ENCODE measurements at places on chromosomes 5 and 9.
A peak's percentile ranks its signal among the peaks of the same experiment; 100 is the strongest.

- peak; percentile 41 for DNase-seq
Observed at GRCh38 chr5:15550502-15551112, 50.6 kb downstream of the FBXL7 start.

DNA sequence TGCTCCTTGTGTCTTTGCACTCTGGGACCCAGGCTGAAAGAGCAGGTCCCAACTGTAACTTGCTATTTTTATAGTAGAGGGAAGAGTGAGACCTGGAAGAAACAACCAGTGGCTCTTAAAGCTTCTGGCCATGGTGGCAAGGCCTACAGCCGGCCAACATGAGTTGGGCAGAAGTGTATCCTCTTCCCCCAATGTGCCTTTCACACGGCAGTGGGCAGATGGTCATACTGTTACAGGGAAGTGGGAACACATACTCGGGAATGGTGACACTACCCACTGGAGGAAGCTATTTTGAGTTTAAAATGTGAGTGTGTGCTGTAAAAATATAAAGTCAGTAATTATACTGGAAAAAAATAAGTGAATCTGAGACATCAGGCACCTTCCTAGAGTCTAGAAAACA, 116.0 kb downstream of the MVB12B start:
- no peak for DNase-seq

- peak; percentile 56 for DNase-seq
Observed at GRCh38 chr5:167943343-167943742, 348.1 kb upstream of the WWC1 start.

- DNase-seq = no peak
Observed at GRCh38 chr5:124231230-124231629, 515.2 kb downstream of the ZNF608 start.

DNA sequence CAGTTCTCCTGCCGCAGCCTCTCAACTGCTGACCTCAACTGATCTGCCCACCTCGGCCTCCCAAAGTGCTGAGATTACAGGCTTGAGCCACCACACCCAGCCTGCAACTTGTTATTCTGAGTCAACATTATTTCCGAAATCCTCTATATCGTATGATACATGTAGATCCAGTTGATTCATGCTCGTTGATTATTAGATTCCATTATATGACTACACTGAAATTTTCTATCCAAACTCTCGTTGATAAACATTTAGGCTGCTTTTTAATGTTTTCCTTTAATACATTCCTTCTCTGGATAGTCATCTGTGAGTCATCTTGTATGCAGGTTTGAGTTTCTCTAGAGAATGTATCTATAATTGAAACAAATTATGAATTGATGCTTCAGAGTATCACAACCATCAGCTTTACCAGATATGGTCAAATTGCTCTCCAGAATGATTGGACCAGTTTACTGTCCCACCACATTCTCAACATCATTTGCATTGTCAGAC, 4.1 kb downstream of the CDK7 start:
- DNase-seq = peak; percentile 89

GRCh38 chr9:112670991-112671625, 46.8 kb downstream of the INIP start:
- DNase-seq = no peak

GRCh38 chr5:170538096-170538465, 34.3 kb downstream of the KCNIP1 start:
- no peak for DNase-seq

DNA sequence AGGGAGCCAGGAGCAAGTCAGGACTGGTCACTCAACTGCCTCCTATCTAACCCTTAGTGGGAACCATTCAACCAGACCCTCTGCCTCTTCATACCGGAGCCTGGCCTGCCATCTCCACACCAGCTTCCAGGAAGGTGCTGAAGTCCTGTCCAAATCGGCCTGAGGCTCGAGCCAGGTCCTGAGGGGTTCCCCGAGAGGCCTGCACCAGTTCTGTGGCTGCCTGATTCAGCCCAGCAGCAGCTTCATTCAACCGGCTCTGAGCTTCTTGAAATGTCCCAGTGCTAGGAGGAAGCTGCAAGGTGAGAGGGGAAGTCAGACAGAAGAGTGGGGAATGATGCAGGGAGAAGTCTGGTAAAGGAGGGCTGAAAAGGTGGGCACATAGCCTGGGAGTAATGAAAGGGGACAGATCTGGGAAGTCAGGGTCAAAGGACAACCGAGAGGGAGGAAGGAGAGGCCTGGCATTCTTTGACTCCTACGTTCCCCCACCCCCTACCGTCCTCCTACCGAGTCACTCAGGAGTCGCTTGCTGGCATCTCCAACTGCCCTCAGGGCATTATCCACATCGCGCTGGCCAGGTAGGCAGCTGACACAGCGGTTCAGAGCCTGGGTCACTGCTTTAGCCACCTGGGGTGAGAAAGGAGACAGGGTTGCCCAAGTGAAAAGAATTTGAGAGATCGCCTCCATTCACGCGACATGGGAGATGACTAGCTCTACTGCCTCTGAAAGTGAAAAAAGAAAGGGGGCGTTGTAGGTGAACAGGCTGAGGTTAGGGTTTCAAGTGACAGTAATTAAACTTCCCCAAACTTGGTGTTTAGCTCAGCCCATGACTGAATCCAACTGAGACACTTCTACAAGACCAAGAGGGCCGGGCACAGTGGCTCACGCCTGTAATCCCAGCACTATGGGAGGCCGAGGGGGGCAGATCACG, 20.2 kb downstream of the TLN1 start:
- no peak for DNase-seq

- DNase-seq = no peak
Observed at GRCh38 chr9:111953444-111953843, 56.8 kb downstream of the UGCG start.

DNA sequence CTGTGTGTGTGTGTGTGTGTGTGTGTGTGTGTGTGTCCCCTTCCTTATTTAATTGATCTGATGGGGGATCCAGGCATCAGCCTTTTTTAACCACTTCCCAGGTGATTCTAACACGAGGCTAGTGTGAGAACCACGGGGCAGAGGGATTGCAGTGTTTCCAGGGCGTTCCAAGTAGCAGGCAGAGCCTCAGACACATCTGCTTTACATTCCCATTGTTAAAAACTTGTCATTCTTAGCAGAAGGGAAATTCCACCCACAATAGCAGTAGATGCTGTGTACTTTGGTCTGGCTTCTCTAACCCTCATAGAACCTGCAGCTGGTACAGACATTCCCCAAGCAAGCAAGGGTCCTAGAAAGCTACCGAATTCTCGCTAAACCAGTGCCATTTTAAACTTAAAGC, 81.9 kb upstream of the SLC30A5 start:
- DNase-seq = no peak

DNA sequence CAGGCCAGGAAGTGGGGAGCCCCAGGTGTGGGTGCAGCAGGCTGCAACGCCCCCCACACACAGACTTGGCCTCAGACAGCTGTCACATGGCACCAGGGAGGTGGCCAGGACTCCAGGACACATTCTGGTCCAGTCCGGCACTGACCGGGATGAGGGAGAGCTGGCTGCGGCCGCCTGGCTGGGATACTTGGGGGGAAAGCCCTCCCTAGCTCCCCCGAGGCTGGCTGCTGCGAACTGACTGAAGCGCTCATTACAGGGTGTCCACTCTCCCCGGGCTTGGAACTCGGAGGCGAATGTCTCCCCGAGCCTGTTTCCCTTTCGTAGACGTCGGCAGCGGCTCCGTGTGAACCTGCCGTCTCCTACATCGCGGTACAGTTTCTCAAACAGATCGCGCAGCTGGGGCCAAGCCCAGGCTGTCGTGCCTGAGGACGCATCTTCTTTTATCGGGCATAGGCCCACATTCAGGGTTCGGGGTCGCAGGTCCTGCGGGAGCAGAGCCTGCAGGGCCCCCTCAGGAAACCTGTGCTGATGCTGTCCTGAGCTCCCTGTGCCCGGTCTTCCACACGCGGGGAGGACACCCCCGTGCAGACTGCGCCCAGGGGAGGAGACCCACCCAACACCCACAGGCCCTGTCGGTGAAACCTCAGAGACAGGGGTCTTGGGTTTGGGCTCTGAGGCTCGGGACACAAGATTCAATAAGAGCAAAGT, 19.8 kb downstream of the NACC2 start:
- no peak for DNase-seq

- DNase-seq = no peak
Observed at GRCh38 chr5:103391659-103392058, 133.1 kb downstream of the MACIR start.

DNA sequence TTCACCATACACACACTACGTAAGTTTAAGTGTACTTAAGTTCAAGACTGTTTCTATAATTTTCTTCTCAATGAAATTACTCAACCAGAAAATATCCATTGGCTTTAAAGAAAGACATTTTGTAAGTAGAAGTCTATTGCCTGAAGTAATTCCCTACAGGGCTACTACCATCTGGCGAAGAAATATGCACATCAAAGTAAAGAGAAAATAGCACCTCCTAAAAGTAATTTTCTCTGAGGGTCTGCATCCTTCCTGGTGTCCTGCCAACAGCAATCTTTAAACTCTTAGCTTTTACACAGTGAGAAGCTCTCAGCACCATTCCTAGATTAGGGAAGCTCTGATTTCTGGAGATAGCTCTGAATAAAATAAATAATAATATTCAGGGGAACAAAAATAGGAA, 498.5 kb upstream of the TYRP1 start:
- DNase-seq = no peak

DNA sequence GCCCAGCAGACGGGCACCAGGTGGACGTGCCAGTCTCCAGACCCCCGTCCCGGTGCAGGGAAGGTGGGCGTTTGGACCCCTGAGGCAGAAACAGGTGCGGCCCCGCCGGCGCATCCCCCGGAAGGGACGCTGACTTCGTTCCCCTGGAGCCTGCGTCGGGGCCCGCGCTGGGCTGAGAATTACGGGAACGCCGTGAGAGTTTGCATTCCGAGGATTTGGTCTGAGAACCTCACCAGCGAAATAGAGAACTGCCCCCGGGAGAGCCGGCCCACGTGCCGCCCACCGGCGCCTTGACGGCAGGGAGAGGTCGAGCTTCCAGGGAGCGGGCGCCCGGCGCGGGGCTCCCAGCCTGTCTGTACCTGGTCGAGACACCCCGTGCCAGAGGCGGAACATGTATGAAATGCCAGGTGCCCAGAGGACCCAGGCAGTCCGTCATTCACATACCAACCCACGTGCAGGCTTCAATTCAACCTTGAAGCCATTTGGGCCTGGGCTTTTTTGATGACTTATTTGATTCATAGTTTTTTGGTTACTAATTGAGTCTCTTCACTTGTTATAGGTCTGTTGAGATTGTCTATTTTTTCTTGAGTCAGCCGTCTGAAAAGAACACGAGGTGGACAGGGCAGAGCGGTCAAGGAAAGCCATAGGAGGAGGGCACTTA, 877 bp upstream of the CAMSAP1 start:
- no peak for DNase-seq

- DNase-seq = no peak
Observed at GRCh38 chr9:37437010-37437409, 14.5 kb downstream of the GRHPR start.

DNA sequence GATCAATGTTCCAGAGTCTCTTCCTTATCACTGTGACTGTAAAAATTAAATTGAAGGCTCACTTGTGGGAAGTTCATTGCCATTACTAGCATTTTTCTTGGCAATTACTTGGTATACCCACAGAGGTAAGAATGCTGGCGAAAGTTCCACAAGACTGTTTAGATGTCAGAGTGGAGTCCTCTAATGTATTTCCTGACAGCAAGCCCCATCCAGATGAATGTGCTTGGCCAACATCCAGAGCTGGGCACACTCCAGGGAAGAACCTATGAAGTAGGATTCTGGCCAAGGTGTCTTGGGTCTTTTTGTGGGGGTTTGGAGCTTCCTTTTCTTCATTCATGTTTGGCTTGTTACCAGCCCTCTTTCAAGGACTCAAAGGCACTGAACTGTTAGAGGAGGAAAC, 473.6 kb downstream of the DMAC1 start:
- DNase-seq = peak; percentile 31

DNA sequence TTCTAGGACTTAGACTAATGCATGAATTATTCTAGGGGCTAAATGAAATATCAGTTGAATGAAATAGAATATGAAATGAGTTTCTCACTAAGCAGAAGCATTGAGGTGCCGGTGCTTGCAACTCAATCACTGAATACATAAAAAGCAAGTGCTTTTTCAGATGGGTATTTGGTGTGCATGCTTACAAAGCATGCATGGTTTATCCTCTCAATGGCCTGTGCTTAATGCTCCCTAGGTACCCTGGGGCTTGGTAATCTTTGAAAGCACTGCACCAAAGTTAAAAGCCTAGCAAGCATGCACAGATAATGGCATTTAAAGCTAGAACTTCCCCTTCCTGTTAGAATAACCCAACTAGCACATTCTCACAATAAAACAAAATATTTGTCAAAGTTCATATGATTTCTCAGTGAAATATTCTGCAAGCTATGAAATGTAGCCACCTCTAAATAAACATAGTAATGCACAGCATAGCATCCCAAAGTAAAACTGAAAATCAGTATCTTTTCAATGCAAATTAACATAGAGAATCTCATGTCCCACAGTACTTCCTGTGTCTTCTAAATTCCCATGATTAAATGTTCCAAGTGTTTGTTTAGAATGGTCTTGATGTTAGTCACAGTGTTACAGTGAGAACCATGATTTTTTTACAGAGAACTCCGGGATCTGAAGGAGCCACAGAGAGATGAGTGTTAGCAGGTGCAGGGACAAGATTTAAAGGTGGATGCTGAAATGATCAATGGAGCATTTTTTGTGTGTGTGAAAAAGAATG, 143.4 kb upstream of the CDH6 start:
- no peak for DNase-seq

- DNase-seq = peak; percentile 45
Observed at GRCh38 chr9:71683598-71684235, 84.6 kb downstream of the CEMIP2 start.

DNA sequence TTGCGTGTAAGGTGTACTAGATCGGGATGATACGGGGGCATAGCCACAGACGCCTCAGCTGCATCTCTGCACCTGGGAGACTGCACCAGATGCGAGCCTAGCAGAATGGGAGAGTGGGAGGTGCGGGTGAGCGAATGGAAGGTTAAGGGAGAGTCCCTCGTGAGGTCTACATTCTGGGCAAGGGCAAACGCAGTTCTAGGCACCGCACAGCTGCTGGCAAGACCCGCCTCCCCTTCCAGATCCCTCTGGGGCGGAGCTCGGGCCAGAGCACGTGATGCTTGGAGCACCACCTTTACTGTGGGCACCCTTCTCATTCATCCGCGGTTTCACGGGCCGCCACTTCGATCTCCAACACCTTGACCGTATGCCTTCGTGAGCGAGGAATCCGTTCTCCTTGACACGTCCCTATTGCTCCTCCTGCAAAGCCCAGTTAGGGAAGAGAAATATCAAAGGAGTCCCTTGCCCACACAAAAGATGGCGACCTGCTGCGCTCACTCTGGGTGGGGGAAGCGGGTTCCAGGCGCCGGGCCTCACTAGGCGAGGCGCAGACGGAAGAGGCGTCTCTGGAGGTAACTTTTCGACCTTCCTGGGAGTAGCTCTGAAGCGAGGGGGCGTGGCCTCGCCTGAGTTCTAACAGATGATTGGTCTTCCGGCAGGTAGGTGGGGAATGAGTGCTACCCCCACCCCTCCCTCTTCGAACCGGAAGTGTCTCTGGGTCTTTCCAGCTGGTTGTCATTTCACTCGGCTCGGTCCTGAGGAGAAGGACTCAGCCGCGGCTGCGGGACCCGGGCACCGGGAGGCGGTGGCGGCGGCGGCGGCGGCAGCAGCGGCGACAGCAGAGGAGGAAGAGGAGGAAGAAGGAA, at the start of gene CPEB4:
TSS of gene CPEB4 (plus strand) at position 740 of the 863 bp plus-strand sequence. CDS start 1,385 bp downstream, outside the sequence.
- peak; percentile 100 for DNase-seq

GRCh38 chr9:34983209-34983608, 6.3 kb upstream of the DNAJB5 start:
- DNase-seq = no peak

GRCh38 chr9:133701981-133702797, 36.0 kb downstream of the SARDH start:
- DNase-seq = peak; percentile 69
